ENCODE measurements at places on chromosomes 1 and 21.

GRCh38 chr1:201968202-201968925, 13.1 kb downstream of the TIMM17A start:
- no peak for DNase-seq

GRCh38 chr1:206513312-206514111, 6.2 kb downstream of the RASSF5 start:
- DNase-seq, result no peak

DNA sequence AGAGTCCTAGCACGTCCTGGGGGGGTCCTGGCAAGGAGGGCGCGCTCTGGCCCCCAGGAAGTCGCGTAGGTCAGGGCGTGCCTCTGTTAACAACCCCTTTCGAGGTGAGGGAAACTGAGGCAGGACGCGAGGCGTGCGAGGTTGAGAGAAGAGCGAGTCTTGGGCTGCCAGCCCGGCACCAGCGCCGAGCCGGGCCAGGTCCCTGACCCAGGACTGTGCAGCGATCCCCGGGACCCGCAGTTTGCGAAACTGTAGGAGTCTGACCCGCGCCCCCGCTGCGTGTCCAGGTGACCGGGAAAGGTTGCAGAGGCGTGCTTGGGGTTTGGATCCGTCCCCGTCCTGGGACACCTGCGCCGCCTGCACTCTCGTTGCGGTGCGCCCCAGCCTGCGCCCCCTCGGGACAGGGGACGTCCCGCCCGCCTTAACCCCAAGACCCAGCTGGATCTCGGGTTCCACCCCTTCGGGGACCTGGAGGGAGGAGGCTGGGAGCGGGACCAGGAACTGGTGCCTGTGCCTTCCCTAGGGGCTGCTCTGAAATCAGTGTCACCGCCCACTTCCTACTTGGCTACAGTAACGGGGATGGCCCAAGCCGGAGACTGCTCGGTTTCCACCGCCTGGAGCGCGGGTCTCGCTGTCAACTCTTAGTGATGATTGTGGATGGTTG, 493 bp downstream of the DISC1 start:
- peak; percentile 66 for DNase-seq

GRCh38 chr1:119968601-119969000, 72.3 kb upstream of the ADAM30 start:
- no peak for DNase-seq

DNA sequence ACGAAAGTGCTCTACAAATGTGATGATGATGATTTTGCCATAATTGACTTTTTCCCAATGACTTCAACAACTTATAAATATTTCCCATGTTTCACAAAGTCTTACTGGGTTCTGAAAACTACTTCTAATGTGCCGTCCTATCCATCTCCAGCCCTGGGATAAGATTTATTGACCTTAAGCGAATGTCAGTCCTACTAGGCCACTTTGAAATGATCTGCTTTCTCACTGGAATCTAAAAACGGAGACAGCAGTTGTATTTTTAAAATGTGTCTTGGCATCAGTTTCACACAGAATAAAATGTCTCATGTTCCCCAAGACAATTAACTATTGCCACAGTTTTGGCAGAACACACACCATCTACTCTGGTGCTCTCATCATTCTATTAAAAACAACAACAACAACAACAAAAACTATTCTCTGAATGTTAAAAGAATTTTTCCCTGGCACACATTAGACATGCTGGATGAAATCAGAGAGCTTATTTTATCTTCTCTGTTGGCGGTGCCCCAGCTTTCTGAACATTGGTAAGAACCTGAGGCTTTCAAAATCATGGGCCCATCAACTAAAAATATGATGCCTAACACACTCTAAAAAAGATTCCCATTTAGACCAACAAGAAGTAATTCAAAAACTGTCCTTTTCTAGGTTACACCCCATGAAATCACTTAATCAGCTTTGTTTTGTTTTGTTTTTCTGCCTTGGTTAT, 23.1 kb upstream of the DNASE2B start:
- DNase-seq, result no peak

- no peak for DNase-seq
These were observed 14.0 kb downstream of the BCAR3 start for GRCh38 chr1:93667642-93668041.

- peak; percentile 53 for DNase-seq
These were observed at the start of gene GNG4 for GRCh38 chr1:235649368-235650163. GNG4 (minus strand) TSS chr1:235649784; CDS start chr1:235583838, 65,946 bp downstream.

- peak; percentile 17 for DNase-seq
These were observed 29.4 kb upstream of the KCNA10 start for GRCh38 chr1:110548381-110548780.

DNA sequence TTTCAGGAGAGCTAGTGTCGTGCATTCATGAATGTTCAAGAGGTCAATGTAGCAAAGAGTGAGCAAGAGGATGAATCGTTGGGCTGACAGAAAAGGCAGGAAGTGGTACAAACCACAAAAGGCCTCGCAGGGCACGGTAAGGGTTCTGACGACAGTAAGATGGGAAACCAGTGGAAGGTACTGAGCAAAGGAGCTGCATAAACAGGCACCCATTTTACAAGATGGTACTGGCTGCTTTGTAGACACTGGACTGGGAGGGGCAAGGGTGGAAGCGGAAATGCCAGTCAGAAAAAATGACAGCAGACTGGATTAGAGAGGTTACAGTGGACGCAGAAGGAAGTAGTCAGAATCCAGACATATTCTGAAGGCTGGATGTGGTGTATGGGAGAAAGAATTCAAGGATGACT, 123.5 kb downstream of the PTPN14 start:
- no peak for DNase-seq

DNA sequence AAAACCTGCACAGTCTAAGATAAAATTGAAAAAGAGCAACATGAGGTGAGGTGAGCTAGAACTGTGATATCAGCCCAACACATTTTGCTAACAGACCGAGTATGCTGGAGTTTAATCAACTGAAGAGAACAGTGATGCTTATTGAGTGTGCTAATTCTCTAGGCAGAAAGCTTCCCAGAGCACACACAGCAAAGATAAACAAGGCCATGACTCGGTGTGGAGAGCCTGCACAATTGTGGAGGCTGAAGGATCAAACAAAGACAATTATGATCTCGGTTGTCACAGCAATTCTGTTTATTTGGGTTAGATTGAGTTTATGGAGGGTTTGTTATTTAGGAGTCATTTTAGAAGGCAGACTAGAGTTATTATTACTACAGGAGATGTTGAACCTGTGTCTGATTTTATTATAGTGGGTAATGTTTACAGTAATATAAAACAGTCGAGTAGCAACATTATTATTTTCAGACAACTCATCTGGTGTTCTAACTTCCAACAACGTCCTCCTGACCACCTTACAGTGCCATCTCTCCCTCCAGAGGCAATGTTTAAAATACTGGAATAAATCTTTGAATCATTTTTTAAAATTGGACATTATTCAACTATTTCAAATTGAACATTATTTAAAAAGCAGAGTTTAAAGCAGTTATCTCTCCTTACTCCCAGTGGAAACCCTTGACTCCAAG, 40.2 kb downstream of the DPT start:
- DNase-seq, result no peak

- no peak for DNase-seq
These were observed 148.9 kb upstream of the RUNX1 start for GRCh38 chr21:35197992-35198431.

DNA sequence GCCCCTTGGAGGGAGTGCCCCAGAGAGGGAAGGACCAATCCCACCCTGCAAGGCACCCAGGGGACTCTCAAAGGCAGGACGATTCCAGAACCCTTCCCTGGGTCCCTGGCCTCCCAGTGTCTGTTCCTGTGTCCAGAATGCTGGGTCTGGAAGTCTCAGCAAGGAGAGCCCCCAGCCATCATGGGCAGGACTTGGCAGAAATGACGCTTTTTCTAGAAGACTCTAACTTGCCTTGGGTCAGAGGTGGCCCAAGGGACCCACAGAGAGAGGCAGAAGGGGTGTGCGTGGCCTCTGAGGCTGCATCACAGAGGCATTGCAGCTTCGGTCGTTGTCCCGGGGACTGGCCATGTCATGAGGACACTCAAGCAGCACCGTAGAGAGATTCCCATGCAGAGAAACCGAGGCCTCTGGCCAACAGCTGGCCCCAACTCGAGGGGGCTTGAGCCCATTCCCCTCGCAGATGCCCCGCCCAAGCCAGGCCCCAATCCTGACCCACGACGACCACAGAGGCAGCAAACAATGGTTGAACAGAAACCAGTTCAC, 57.8 kb downstream of the WNT9A start:
- DNase-seq, result no peak

DNA sequence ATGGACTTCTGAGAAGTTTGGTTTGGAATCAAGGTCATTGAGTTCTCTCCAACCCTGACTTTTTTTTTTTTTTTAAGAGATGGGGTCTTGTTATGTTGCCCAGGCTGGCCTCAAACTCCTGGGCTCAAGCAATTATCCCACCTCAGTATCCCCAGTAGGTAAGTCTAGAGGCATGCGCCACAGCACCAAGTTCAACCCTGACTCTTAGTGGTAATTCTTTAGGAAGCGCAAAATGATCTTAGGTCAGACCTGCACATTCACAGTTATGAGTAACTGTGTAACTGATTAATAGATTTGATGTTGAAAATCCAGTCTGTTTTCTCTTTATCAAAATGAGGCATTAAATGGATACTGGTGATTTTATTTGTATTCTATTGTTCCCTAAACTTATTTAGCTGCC, 95.9 kb downstream of the GREM2 start:
- DNase-seq, result no peak

GRCh38 chr21:39799178-39799577, 54.2 kb downstream of the IGSF5 start:
- peak; percentile 18 for DNase-seq

- DNase-seq, result no peak
These were observed 1.8 kb downstream of the SLC45A3 start for GRCh38 chr1:205678286-205679111.

- no peak for DNase-seq
These were observed 249.7 kb downstream of the KAZN start for GRCh38 chr1:14848203-14848602.

DNA sequence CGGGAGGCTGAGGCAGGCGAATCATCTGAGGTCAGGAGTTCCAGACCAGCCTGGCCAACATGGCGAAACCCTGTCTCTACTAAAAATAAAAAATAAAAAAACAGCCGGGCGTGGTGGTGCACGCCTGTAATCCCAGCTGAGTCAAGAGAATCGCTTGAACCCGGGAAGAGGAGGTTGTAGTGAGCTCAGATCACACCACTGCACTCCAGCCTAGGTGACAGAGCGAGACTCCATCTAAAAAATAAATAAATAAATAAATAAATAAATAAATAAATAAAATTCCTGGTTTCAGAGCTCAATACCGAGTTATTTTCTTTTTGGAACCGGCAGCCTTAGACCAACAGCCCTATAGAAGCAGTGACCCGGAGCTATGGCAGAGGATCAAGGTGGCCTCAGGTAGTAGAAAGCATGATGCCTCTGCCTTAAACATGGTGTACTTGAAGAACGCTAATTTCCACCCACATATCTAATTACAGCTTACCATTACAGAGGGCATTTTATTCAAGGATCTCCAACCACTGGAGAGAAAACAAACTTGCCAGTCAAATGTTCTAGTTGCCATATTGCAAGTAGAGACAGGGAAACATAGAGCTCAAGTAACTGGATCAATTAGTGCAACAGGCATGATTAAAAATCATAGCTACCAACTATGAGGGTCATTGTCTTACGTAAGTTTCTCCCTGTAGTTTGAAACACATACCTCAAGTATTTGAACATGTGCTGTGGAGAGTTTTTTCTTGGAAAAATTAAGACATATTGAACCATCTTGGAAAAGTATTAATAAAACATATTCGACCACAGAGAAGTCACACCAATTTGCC, 2.0 kb upstream of the ENAH start:
- DNase-seq, result no peak

GRCh38 chr1:209624558-209625549, 27.4 kb downstream of the LAMB3 start:
- peak; percentile 36 for DNase-seq

GRCh38 chr1:211705467-211706091, 30.2 kb upstream of the NEK2 start:
- DNase-seq, result no peak

DNA sequence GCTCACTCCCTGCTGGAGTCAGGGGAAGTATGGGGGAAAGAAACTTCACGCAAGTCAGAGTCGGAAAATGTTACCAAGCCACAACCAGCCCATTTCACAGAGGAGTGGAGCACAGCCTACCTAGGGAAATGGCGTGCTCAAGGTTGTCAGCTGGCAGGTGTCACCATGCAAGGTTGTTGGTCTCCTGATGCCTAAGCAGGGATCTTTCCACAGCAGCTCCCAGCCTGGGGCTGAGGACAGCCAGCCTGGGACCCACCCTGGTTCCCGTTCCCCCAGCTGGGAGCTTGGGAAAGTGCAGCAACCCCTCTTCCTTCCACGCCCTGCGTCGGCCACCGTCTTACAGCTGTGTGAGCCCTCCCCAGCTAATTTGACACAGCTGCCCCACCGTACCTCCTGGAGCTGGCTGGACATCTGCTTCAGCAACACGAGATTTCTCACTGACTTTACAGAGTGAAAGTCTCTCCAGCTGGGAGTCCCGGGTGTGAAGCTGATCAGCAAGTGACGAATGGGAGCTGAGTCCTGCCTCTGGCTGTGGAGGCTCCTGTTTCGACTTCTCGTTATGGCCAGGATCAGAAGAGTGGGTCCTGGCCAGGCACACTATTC, 224.6 kb upstream of the RAB4A start:
- DNase-seq, result no peak
